ENCODE measurements at places on chromosomes 4 and X.

DNA sequence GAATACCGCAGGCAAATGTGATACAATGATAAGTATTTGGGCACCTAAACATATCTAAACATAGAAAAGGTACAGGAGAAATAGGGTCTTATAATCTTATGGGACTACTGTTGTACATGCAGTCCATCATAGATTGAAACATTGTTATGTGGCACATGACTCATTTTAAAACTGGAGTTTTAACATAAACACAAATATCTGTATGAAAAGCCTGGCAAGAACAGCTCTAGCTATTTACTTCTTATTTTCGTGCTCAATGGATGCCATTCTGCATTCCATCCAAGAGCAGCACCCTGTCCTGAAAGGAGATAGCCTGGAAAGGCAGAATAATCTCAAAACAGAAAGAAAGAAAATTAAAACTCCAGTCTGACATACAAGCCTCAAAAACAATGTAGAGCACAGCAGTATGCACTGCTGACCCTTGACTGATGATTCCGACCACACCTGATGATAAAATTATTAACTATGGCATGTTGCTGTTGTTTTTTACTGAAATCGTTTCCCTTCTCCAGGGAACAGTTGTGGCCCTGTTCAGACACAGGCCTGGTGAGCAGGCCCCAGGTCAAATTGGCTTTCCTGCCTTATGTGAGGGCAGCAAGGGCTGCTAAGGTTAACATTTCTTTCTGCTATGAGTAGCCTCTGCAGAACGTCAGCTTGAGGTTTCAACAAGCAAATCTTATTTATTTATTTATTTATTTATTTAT is 152.7 kb downstream of the APBB2 start:
- no peak for DNase-seq

- DNase-seq, result no peak
Measured at GRCh38 chr4:142818031-142818430, 28.1 kb downstream of the INPP4B start.

DNA sequence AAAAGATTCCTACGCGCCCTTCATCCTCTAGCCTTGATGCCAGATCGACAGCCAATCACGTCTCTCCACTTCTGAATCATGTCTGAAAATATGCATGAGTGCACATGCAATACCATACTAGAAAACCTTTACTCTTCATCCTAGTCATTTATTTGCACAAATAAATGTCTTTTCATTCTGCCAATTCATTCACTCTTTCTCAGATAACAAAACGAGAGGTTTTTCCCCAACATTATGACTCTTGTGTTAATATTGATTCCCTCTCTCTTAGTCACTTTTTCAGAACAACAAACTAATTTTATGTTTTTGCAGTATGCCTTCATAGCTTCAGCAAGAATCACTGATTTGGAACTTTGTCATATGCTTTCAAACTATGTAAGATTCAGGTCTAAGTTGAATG is 549.4 kb upstream of the GALNT7 start:
- DNase-seq, result no peak

GRCh38 chrX:18885328-18886004 is 98.4 kb downstream of the PHKA2 start:
- DNase-seq, result no peak

GRCh38 chr4:57191523-57192034 is 81.4 kb upstream of the IGFBP7 start:
- no peak for DNase-seq

DNA sequence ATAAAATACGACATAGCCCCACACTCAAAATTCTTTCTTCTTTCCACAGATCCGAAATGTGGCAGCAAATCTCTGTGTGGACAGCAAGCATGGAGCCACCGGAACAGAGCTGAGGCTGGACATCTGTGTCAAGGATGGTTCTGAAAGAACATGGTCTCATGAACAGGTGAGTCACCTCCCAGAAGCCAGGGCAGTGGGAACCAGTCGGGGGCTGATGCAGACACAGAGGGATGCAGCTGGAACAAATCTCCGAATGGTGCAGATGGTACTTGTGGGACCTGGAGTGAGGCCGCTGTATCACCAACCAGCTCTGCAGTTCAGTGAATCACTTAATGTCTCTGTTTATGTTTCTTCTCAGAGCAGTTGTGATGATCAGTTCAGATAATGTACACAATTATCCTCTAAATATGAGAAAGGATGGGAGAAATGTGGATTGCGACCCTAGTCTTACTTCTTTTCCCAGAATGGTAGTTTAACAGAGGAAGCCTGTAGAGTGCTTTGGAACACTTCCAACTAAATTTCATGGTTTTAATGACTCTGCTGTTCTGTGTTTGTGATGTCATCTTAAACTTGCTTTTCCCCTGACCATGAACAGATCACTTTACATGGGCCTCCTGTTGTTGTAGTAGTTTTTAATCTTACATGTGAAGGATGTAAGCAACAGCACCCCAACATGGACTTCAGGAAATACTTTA is 159.3 kb upstream of the GALNT7 start:
- DNase-seq, result no peak

- no peak for DNase-seq
Measured at GRCh38 chr4:101850698-101851097, 60.2 kb downstream of the BANK1 start.

GRCh38 chrX:53223955-53224859 is 800 bp downstream of the KDM5C start:
- no peak for DNase-seq

GRCh38 chr4:189660722-189661360 is 279.8 kb upstream of the FRG1 start:
- no peak for DNase-seq

GRCh38 chrX:41906515-41907187 is 16.7 kb downstream of the CASK start:
- no peak for DNase-seq

DNA sequence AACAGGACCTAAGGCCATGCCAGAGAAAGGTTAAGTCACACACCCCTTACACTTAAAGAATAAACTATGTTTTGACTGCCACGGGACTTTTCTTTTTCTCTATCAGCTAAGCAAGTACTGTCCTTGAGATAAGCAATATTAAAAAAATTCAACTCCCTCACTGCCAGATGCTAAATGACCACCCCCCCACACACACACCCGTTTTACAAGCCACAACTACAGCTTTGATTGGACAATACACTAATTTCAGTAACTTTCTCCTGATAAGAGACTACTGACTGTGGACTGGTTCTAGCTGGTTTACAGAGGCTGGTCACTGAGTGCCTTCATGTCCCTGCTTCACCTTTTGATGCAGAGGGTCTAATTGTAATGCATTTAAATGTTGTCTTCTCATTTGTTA is 63.9 kb upstream of the HOPX start:
- no peak for DNase-seq

DNA sequence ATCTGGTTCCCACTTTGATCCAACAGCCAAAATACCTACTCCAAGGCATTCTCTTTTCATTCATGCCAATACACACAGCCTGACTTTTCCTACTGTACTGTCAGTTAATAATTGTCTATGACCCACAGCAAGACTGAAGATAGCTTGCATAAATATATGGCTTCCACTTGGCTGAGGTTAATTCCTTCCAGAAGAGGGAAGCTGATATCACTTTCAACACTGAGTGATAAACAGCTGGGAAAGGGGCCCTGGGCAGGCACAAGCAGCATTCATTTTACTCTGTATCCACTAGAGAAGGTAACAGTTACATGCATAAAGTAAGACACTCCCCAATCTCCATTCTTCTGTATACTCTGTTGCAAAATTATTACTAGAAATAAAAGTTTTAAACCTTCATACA is 200.2 kb upstream of the UGT8 start:
- DNase-seq, result no peak

DNA sequence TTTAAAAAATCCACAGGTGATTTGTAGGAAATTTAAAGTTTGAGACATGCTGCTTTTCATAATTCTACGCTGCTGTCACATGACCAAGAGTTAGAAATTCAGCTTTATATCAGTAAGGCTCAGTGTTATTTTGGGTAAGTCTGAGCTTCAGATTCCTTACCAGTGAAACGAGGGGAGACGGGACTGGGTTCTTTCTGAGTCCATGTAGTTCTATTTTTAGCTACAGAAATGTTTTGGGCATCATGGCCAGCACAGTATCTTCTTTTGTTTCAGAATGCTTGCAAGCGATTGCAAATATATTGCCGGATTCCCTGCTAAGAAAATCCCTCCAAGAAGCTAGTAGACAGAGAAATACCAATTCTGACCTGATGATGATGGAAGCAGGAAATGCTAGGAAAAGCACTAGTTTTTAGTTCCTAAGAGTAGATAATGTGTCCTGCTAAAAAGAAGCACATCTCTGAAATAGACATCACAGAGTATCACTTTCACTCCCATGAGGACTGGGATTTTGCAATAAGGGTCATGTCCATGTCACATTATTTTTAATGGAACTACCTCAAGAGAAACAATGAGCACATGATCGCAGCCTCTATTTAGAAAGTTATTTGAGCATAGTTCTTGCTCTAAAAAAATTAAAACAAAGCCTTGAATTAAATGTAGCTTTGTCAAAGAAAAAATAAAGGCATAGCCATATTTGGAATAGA is 10.9 kb downstream of the ATP1B4 start:
- no peak for DNase-seq

GRCh38 chr4:56874166-56874565 is 33.5 kb upstream of the REST start:
- no peak for DNase-seq

DNA sequence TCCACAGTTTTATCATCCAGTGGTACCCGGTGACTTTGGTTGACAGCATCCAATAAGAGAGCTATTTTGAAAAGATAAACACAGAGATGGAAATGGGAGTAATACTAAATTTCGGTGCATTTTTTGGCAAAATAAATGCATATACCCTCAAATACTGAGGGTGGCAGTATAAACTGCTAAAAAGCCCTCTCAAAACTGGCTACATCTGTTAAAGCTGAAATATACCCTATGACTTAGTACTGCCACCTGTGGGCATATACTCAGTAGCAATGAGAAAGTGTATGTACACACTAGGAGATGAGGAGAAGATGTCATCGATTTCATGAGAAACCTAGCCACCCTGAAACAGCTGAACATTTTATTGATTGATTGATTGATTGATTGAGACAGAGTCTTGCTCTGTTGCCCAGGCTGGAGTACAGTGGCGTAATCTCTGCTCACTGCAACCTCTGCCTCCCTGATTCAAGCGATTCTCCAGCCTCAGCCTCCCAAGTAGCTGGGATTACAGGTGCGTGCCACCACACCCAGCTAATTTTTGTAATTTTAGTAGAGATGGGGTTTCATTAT is 12.2 kb upstream of the TMEM128 start:
- no peak for DNase-seq
